ENCODE measurements at places on chromosomes 5 and 9.

DNA sequence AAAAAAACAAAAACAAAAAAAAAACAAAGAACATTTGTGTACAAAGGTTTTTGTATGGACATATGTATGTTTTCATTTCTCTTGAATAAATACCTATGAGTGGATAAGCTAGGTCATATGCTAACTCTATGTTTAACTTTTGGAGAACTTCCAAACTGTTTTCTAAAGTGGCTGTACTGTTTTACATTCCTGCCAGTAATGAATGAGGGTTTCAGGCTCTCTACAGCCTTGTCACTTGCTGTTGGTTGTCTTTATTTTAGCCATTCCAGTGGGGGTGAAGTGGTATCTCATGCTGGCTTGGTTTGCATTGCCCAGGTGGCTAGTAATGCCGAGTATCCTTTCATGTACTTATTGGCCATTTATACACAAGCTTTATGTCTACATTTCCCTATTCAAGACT is 9.1 kb upstream of the TRIO start:
- no peak for DNase-seq

- DNase-seq = no peak
Measured at GRCh38 chr5:142737179-142737578, 33.0 kb upstream of the ARHGAP26 start.

DNA sequence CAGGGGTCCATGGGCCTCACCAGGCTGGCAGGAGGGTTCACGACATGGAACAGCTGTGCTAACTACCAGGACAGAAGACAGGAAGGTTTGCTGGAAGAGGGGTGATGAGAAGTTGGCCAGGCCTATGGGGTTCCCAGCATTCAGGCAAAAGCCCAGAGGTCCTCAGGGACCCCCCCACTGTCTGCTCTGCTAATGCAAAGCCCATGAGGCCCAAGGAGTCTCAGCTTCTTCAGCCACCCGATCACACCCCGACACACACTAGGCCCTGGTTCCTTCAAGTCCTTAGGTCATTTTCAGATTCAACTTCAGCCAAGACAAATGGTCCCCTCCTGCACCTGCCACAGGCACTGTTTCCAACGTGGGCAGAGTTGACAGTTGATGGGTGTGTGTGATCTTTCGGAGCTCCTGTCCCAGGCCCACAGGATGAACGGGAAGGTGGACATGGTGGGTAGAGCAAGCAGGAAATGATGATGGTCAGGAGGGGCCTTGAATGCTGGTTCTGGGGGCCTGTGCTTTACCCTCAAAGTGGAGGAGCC is 20.4 kb downstream of the ADAMTS2 start:
- DNase-seq = no peak

- DNase-seq = no peak
Measured at GRCh38 chr9:15433191-15433590, 10.5 kb downstream of the SNAPC3 start.

- no peak for DNase-seq
Measured at GRCh38 chr5:178201927-178202235, 2.5 kb upstream of the HNRNPAB start.

DNA sequence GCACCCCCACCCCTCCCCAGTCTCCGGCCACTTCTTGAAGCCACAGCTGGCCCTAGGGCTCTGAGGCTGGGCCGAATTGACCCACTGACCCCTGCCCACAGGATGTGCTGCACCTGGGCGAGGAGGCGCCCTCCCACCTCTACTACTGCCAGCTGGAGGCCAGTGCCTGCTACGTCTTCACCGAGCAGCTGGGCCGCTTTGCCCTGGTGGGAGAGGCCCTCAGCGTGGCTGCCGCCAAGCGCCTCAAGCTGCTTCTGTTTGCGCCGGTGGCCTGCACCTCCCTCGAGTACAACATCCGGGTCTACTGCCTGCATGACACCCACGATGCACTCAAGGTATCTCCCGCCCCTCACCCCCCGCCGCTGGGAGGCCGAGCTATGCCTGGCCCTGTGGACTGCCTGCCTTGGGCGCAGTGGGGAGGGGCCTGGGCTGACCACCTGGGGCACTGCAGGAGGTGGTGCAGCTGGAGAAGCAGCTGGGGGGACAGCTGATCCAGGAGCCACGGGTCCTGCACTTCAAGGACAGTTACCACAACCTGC is 21.3 kb downstream of the HK3 start:
- no peak for DNase-seq

- DNase-seq = no peak
Measured at GRCh38 chr5:95746722-95747679, 15.9 kb downstream of the RHOBTB3 start.

DNA sequence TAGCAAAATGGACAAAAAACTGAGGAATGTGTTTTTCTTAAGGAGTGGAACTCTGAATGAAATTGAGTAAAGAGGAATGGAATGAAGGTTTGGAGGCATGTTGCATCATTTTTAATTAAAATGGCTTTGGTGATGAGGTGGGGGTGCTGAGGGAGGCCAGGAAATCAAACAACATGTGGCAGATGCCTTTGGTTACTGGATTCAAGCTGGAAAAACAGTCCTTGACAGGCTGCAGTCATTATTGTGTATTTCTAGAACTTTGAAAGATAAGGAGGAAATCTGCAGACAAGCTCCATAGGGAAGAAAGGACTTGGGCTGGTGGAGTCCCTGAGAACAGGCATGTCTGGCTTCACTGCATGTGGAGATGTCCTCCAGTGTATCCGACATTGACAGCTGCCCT is 203.5 kb upstream of the HAPLN1 start:
- no peak for DNase-seq

Data from GM12864 (cell line).